ENCODE measurements at places on chromosomes 16 and 17.

GRCh38 chr16:66272461-66272860 is 94.0 kb upstream of the CDH5 start:
- DNase-seq: no peak

GRCh38 chr16:27232061-27232900 is 29.0 kb downstream of the KDM8 start:
- DNase-seq: no peak

DNA sequence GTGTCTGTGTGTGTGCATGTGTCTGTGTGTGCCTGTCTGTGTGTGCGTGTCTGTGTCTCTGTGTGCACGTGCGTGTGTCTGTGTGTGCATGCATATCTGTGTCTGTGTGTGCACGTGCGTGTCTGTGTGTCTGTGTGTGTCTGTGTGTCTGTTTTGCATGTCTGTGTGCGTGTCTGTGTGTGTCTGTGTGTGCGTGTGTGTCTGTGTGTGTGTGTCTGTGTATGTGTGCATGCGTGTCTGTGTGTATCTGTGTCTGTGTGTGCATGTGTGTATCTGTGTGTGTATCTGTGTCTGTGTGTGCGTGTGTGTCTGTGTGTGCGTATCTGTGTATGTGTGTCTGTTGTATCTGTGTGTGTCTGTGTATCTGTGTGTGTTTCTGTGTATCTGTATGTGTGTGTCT is 5.4 kb downstream of the GSG1L2 start:
- no peak for DNase-seq

DNA sequence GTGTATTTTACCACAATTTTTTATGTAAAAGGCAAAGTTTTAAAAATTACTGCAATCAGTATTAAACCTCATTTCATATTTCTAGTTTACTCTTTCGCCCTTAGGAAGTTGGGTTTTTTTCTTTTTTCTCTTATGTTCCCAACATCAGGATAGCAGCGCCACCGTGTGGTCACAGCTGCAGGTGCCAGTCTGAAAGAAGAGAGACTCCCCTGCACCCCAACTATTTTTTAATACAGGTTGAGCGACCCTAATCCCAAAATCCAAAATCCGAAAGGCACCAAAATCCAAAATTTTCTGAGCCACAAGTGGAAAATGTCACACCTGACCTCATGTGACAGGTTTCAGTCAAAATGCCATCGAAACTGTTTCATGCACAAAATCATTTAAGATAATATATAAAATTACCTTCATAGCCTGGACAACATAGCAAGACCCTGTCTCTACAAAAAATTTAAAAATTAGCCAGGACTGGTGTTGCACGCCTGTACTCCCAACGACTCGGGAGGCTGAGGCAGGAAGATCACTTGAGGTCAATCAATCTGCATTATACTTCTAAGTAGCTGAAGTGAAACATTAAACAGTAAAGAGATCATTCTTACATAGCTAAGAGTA is 21.8 kb upstream of the ASGR2 start:
- peak; percentile 17 for DNase-seq

DNA sequence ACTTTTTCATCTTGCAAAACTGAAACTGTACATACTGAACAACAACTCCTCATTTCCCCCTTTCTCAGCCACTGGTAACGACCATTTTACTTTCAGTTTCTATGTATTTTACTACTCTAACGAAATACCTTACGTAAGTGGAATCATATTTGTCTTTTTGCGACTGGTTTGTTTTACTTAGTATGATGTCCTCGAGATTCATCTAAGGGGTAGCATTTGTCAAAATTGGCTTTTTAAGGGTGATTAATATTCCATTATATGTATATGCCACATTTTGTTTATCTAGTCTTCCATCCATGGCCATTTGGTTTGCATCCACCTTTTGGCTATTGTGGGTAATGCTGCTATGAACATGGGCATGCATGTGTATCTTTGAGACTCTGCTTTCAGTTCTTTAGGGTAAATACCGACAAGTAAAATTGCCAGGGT is 10.4 kb downstream of the KPNB1 start:
- DNase-seq: no peak

- DNase-seq: no peak
Measured at GRCh38 chr16:55499951-55500529, 8.8 kb upstream of the LPCAT2 start.

DNA sequence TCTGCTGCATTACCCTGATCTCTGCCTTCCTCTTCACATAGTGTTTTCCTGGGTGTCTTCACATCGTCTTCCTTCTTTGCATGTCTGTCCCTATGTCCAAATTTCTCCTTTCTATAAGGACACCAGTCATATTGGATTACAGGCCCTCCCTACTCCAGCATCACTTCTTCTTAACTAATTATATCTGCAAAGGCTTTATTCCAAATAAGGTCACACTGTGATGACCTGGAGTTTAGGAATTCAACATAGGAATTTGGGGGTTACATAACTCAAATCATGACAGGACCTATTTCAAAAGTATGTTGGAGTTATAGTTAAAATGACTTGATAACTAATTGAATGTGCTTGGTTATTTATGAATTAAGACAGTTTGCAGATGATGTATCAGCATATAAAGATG is 490.5 kb upstream of the ERCC4 start:
- no peak for DNase-seq

DNA sequence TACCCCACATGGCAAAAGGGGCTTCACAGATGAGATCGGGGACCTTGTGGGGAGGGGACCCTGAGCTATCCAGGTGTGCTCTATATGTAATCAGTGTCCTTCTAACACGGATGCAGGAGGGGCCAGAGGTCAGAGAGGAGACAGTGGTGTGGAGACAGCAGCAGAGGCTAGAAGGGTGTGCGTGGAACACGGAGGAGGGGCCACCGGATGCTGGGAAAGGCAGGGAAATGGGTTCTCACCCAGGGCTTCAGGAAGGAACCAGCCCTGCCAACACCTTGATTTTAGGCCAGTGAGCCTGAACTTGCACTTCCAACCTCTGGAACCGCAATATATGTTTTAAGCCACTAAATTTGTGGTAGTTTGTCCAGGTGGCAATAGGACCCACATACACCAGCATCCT is 4.6 kb upstream of the SLC38A8 start:
- DNase-seq: no peak

DNA sequence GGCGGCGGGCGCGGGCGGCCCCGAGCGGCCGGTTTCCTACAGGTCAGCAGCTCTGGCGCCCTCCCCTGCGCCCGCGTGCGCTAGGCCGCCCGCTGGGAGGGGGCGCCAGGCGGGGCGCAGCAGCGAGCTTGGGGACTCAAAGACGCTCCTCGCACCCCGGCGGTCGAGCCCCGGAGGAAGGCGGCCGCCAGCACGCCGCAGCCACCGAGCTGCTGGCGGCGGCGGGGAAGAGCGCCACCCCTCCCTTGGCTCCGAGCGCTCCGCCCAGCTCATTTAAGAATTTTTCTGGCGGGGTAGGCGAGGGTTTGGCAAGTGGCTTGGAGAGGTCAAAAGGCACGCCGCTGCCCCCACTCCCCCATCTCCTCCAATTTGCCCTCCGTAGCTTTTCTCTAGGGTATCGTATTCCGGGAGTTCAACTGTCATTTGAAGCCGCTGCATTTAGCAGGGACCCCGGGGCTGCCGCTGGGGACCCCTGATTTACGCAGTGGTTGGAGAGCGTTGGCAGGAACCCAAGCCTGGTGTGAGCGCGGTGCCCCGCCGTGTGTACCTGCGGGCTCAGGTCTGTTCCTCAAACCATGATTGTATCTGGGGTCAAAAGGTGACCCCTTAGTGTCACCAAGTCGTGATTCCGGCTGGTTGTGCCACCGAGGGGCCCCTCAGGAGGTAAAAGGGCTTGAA is 59.5 kb upstream of the GSE1 start:
- peak; percentile 70 for DNase-seq

DNA sequence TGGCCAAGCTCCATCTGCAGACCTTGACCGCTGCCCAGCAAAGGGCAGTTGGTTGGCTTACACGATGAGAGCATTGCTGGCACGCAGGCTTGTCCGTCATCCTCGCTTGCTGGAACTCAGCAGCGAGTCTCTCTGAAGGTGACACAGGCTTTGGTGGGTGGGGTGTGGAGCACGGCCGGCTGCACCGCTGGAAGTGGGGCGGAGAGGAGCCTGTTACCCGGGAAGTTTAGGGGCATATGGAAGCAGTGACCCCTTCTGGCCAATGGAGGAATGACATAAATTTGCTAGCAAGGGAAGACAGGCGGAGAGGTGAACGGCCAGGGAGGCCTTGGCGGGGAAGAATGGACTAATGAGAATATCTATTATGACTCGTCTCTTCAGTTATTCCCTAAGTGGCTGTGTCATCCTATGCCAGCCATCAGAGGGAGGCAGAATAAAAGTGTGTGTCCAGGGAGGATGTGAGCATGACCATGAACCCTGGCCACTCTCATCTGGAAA is 65.9 kb upstream of the SDK2 start:
- DNase-seq: peak; percentile 62

GRCh38 chr16:22407486-22407885 is 33.1 kb upstream of the CDR2 start:
- DNase-seq: no peak

- peak; percentile 63 for DNase-seq
Measured at GRCh38 chr17:7557775-7558543, 591 bp upstream of the TNFSF13 start.
